ENCODE measurements at places on chromosomes 16 and 17.

DNA sequence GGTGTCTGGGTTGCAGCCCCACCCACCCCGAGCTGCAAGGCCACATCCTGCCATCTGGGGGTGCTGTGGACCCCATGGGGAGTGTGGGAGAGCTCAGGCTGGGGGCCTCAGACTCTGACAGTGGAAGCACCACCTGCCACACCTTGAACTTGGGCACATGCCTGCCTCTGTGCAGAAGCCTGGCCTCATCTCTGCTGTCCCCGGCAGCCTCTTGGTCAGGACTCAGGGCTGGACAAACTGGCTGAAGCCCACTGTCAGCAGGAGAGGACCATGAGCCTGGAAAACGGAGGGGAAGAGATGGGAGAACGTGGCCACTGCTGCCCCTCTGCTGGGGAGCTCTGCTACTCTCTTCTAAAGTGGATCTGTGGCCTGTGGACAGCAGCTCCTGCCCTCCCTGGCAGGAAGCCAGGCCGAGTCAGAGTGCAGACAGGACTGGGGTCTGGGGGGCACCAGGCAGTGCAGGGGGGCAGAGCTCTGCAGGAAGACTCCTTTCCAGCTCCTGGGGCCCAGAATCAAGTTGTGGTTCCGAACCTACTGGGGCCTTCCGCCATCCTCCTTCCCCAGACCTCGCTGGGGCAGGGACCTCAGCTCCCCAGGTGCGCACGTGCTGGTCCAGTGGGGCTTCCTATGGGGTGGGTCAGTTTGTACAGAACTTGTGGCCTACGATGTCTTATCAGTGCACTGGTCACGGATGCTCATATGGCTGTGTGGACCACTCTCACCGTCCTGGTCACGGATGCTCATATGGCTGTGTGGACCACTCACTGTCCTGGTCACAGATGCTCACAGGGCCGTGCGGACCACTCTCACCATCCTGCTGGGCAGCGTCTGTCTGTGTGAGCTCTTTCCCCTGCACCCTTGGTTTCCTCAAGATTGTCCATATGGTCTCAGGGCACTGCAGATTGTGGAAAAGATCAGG lies 207.7 kb downstream of the LAT start:
- DNase-seq, result no peak

DNA sequence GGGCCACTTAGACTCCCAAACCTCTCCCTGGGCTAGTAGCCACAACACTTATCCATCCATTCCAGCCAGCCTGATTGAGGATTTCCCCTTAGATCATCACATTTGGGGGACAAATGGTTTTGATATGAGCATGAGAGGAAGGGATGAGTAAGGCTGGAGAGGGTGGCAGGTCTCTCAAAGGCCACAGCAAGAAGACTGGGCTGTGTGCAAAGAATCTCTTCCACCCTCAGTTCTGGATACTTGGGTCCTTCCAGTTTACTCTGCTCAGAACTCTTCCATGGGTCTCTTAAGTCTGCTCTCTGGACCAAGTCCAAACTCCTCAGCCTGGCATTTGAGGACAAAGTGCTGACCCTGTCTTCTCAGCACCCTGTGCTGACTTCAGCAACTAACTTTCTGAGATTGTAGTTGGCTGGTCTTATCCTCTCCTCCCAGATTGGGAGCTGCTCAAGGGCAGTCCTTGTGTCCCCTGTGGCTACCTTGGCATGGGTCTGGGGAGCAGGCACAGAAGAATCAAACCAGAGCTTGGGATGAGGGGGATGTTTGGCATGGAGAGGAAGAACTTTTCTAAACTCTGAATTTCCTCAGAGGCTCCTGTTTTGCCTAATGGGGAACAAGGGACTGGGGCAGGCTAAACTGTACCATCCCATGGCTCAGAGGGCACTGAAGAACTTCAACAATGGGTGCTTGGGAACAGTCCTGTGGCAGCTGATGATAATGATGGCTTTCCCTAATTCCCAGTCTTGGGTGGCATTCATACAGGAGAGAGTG lies 3.1 kb upstream of the NFATC3 start:
- DNase-seq, result no peak

- no peak for DNase-seq
Measured at GRCh38 chr17:49691677-49692191, 13.8 kb upstream of the SPOP start.

GRCh38 chr17:1197781-1198490 lies 18.2 kb upstream of the ABR start:
- DNase-seq, result peak; percentile 67

DNA sequence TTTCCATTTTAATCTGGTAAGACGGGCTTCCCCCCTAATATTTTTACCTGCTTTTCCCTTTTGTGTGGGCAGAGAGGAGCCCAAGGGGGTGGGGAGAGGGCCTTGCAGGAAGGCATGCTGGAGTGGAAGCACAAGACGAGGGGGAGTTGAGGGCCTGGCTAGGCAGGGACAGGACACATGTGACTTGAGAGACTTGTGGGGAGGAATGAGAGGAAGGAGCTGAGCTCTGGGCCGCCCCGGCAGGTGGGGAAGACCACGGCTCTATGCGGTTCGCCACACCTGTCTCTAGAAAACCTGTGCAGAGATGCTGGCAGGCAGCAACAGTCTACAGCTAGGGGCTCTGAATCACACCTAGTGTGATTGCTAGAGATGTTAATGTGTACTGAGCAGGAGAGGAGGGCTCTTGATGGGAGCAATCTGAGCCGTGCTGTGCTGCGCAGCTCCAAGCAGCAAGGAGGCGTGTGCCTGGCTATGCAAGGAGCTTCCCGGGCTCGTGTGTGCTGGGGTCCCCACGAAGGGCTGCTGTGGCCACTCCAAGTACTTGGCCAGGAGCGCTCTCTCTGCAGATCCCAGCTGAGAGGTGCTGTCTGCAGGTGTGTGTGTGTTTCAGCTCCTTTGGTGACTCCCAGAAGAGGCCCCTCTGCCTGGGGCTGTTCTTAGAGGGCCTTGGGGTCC lies 50.2 kb downstream of the PDPK1 start:
- DNase-seq, result no peak

GRCh38 chr17:80000981-80001775 lies 34.5 kb downstream of the TBC1D16 start:
- DNase-seq, result no peak

DNA sequence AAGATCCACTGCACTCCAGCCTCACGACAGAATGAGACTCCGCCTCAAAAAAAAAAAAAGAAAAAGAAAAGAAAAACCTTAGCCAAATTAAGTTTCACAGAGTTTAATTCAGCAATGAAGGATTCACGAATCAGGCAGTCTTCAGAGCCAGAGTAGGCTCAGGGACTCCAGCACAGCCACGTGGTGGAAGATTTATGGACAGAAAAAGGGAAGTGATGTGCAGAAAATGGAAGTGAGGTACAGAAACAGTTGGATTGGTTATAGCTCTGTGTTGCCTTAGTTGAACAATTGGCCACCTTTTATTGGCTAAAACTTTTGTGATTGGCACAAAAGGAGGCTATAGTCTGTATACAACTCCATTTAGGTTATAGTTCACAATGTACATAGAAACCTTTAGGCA lies 256.6 kb downstream of the HS3ST3B1 start:
- no peak for DNase-seq

GRCh38 chr16:16073891-16074881 lies 124.8 kb downstream of the ABCC1 start:
- peak; percentile 30 for DNase-seq

DNA sequence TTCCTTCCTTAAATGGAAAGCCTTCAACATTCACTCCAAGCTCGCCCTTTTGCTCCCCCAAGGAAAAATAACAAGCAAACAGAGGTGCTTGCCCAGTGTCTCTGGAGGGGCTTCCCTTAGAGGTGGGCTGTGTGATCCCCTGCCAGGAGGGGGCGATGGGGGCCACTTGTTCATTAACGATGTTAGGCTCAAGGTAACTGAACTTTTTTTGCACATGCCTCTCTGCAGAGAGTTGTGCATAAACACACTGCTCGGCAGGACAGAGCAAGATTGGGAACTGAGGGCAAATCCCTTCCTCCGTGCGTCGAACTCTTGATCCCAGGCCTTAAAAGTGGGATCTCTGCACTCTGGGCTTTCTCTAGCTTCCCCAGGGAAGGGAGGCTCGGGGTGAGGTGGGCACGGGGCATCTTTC lies 15.5 kb upstream of the NAGLU start:
- DNase-seq, result no peak

DNA sequence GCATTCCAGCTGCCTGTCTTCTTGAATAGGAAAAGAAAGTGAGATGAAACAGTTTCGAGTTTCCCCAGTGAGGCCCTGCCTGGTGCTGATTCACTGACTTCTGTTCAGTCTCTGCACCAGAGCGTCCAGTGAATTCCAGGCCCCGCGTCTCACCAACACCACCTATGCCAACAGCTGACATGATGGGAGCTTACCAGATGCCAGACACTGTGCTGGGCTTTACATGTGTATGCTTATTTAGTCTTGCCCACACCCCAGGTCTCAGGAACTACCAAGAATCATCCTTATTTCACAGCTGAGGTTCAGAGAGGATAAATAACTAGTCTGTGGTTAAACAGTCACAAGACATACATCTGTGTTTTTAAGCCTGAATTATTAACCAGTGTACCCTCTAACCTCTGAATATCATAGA lies 29.1 kb upstream of the IRX6 start:
- DNase-seq, result peak; percentile 39
